ENCODE measurements at places on chromosomes 6 and 20. TPM values are rescaled to one million over a fixed set of nuclear protein-coding genes. Genes with fewer than 3 reads are reported as not detected.

GRCh38 chr6:37559501-37559900, 59.8 kb upstream of the CCDC167 start:
- no peak for DNase-seq

- DNase-seq: no peak
Measured at GRCh38 chr20:53757472-53757913, 163.9 kb upstream of the ZNF217 start.

DNA sequence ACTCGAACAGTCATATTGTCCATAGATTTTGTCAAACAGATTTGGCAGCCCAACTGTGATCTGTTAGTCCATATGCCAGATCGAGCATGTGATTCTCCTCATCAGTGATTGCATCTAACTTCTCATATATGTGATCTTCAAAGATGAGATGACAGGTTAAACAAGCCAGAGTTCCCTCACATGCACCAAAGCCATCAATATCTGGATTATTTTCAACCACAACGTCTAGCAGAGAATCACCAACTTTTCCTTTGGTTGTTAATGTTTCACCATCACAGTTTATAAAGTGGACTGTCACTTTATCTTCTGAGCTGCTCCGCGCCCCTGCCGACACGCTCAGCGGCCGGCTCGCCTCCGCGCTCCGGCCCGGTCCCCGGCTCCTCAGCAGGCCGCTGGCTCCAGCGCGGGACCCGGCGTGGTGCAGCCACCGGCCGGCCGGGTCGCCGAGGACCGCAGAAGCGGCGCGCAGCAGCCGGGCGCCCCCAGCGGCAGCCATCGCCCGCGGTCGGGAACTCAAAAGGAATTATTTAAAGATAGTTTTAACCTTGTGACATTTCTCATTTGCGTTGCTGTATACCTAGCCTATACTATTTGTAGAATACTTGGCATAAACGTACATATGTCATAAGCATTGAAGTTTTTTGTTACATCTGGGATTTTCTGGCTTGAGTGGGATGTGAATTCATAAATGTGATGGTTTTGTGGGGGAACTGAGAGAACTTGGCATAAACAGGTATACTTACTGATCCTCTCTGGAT, 40.1 kb upstream of the DYNLRB1 start:
- no peak for DNase-seq

DNA sequence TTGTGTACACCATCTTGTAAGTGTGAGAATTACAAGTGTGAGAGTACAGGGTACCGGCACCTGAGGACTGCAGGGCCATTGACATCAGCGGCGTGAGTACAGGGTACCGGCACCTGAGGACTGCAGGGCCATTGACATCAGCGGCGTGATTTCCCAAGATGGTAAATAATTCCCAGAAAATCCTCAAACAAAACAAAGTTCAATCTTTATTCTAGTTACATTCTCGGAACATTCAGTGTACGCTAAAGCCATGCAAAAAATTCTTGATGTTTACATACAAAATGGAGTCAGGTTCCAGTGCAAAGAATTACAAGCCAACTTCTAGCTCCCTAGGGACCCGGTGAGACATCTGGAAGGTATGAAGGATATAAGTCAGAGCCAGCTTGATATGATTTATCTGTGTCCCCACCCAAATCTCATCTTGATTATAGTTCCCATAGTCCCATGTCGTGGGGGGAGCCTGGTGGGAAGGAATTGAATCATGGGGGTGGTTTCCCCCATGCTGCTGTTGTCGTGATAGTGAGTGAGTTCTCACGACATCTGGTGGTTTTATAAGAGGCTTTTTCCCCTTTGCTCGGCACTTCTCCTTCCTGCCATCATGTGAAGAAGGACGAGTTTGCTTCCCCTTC, 172.7 kb downstream of the TTLL2 start:
- no peak for DNase-seq

DNA sequence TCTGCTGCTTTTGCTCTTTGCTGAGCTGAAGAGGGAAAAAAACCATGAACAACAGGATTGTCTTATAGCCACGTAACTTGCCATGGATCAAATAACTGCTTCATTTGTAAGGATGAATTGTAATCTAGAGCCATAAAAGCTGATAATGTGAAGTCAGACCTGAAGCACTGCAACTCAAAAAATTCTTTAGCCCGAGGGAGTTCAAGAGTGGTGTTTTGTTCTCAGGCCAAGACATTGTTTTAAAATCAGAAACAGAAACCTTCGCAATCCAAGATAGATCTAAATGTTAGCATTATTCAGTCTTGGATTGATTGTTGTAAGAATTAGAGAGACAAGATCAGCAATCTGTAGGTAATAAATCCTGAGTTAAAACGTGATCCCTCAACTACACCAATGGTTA, at the start of gene TRAPPC3L:
TRAPPC3L (minus strand) TSS at position 34 of the 400 bp plus-strand sequence. CDS start 170 bp downstream, outside the sequence.
- DNase-seq: no peak

Gene TNF
- not detected for total RNA-seq

GRCh38 chr6:53195048-53195447, 46.4 kb upstream of the GCM1 start:
- DNase-seq: no peak
